RWPE2 (cell line): ENCODE measurements at places on chromosomes 11 and 22.

GRCh38 chr11:117842131-117842941 is 17.8 kb upstream of the FXYD2 start:
- no peaks in the 10 kb centered on the region for H3K27me3 ChIP-seq
- H3K27ac ChIP-seq, result no peak overlapping the region
- DNase-seq, result no peak
- no peak overlapping the region for H3K4me3 ChIP-seq
- H3K4me1 ChIP-seq, result no peaks in the 10 kb centered on the region

- H3K4me1 ChIP-seq, result peaks cover 26% of the 10 kb centered on the region
- peak; percentile 81 for DNase-seq
- H3K27ac ChIP-seq, result peak overlapping the region; percentile 62
- no peaks in the 10 kb centered on the region for H3K36me3 ChIP-seq
Observed at GRCh38 chr11:59266491-59266890, 53.8 kb upstream of the MPEG1 start.

DNA sequence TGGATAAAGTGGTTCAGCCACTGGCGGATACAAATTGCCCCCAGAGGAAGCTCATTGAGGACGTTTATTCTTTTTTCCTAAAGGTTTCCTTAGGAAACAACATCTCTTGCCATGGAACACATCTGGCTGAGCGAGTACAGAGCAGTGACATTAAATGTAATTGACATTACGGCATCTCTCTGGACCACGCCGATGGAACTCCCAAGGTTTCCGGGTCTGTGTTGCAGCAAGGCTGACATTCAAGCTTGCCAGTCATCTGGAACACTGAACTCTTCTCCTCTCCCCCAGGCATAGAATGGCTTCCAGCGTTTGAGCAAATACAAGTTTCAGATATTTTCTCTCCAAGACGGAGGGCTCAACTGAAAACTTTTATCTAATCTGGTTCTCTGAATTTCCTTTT is 42.1 kb downstream of the CLMP start:
- peaks cover 8% of the 10 kb centered on the region for H3K36me3 ChIP-seq
- H3K27me3 ChIP-seq, result no peaks in the 10 kb centered on the region
- H3K4me3 ChIP-seq, result no peak overlapping the region

- H3K4me1 ChIP-seq, result peaks cover 5% of the 10 kb centered on the region
- H3K27ac ChIP-seq, result no peak overlapping the region
- no peaks in the 10 kb centered on the region for H3K27me3 ChIP-seq
- H3K4me3 ChIP-seq, result no peak overlapping the region
Observed at GRCh38 chr22:16818538-16818937, 6.7 kb downstream of the XKR3 start.

GRCh38 chr22:50676180-50676636 is 3.6 kb downstream of the SHANK3 start:
- H3K27me3 ChIP-seq, result peaks cover 4% of the 10 kb centered on the region
- H3K36me3 ChIP-seq, result no peaks in the 10 kb centered on the region
- no peak overlapping the region for H3K4me3 ChIP-seq
- H3K4me1 ChIP-seq, result no peaks in the 10 kb centered on the region
- no peak for DNase-seq

DNA sequence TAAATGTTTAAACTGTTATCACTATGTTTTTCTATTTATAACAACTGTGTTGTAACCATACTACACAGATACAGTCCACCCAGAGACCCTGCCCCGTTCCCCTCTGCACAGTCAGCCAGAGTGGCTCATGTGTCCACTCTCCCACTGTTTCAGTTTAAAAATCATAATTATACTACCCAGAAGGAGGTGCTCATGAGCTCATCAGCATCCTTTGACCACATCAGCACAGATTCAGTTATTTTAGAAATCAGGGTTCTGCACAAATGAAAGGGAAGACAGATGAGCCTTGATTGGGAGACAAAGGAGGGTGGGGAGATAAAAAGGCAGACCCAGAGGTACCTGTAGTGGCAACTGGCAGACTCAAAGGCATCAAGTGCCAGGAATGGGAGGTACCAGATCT is 124.3 kb downstream of the RCN1 start:
- H3K36me3 ChIP-seq, result no peaks in the 10 kb centered on the region
- H3K27me3 ChIP-seq, result no peaks in the 10 kb centered on the region
- H3K4me3 ChIP-seq, result no peak overlapping the region
- no peaks in the 10 kb centered on the region for H3K4me1 ChIP-seq

DNA sequence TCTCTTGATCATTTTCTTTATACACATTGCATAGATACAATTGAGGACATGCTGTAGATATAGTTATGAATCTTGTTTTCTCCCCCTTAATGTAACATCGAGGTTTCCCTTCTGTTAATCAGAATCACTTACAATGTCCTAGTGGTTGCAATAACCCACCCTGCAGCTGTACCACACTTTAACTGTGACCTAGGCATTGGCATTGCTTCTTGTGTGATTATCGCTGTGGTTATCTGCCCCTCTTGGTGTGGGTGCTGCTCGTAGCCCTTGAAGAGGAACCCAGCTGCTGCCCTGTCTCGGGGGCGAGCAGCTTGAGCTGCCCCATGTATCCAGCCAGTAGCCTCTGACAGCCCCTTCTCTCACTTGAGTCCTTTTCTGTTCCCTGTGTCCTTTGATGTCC is 1.5 kb downstream of the DGAT2 start:
- peaks cover 3% of the 10 kb centered on the region for H3K4me1 ChIP-seq
- H3K27me3 ChIP-seq, result no peaks in the 10 kb centered on the region
- no peak for DNase-seq
- no peaks in the 10 kb centered on the region for H3K36me3 ChIP-seq
- H3K27ac ChIP-seq, result no peak overlapping the region
- no peak overlapping the region for H3K4me3 ChIP-seq

DNA sequence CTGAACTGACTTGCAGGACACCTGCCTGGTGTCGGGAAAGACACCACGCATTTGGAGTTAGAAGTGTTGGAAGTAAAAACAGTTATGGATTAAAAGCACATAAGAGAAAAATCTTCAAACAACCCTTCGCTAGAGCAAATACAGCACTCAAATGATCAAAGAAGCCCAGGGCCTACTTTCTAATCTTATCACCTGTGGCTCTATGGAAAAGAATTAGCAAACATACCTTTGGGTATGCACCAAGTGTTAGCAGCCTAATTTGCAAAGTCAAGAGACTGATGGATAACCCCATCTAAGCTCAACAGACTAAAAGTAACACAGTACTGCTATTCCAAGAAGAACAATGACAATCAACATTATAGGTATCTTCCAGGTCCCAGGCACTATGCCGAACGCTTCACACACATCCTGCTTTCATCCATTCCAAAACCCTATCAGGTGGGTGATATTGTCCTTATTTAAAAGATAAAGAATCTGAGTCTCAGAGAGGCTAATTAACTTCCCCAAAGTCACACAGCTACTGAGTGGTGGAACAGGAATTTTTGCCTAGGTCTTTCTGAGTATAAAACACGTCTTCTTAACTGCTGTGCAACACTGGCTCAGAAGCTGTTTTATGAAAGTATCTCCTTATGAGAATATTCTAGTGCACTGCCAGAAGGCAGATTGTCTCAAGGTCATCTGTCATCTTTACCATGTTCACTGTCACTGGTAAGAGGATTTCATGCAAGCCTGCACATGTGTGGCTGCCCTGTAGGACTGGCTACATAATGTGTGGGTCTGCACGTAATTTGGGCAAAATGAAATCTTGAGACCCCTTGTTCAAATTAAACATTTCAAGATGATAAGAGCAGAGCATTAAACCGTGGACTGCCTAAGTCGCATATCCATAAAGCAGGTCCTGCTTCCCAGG is 16.4 kb downstream of the SLC1A2 start:
- DNase-seq, result no peak
- no peaks in the 10 kb centered on the region for H3K36me3 ChIP-seq
- no peaks in the 10 kb centered on the region for H3K27me3 ChIP-seq
- no peak overlapping the region for H3K4me3 ChIP-seq

- no peak overlapping the region for H3K4me3 ChIP-seq
- no peaks in the 10 kb centered on the region for H3K4me1 ChIP-seq
- no peaks in the 10 kb centered on the region for H3K27me3 ChIP-seq
Observed at GRCh38 chr11:10428453-10428852, 26.6 kb upstream of the AMPD3 start.
